Hematopoietic multipotent progenitor cell (in vitro differentiated cells): ENCODE measurements at places on chromosomes 6 and 20. TPM values are rescaled to one million over a fixed set of nuclear protein-coding genes. Genes with fewer than 3 reads are reported as not detected.

GRCh38 chr20:4512891-4513550 lies 208.7 kb upstream of the PRND start:
- DNase-seq = no peak

The SLC17A3 gene
- not detected for total RNA-seq

DNA sequence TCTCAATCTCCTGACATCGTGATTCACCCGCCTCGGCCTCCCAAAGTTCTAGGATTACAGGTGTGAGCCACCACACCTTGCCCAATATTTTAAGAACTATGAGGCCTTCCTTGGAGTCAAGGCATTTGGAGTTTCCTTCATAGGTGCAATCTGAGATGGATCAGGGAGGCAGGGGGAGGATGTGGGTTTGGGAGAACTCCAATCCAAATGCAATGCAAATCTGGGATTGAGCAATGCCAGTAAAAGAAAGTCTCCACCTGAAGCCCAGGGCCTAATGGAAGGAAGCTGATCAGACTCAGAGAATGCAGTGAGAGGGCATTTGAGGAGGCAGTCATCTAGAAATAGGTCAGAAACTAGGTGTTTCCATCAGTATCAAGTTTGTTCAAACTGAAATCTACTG lies 21.2 kb downstream of the RSPH3 start:
- no peak for DNase-seq

- DNase-seq = no peak
Observed at GRCh38 chr20:11204926-11205768, 531.3 kb upstream of the JAG1 start.

The TPX2 gene
- 5.1 TPM for total RNA-seq

The LRRN4 gene
- total RNA-seq = under 0.01 TPM
